ENCODE measurements at places on chromosomes 3 and 15. TPM values are rescaled to one million over a fixed set of nuclear protein-coding genes. Genes with fewer than 3 reads are reported as not detected.

The FANCD2OS gene
- not detected for total RNA-seq

GRCh38 chr3:60417576-60417975 lies 833.7 kb downstream of the FHIT start:
- no peak overlapping the region for H3K27ac ChIP-seq
- no peaks in the 10 kb centered on the region for H3K4me1 ChIP-seq
- H3K4me3 ChIP-seq = no peak overlapping the region
- DNase-seq = no peak
- no peaks in the 10 kb centered on the region for H3K27me3 ChIP-seq
- no peaks in the 10 kb centered on the region for H3K36me3 ChIP-seq

DNA sequence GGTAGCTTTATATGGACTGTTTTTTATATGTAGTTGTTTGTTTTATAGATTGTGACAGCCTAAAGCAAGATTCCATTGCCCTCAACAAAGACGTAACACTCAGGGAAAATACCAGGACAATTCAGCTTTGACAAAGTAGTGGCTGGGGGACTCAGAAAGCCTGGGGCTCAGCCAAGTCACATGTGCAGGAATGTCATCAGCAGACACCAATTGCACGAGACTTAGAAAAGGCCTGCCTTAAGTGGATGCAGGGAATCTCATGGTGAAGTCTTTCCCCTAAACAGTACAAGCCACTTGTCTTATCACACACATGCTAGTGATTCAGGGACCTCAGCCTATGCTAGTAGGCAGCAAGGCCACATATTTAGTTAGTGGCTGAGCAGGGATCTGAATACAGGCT lies 381.8 kb upstream of the THBS1 start:
- H3K27me3 ChIP-seq = no peaks in the 10 kb centered on the region
- peaks cover 64% of the 10 kb centered on the region for H3K4me1 ChIP-seq
- DNase-seq = no peak
- H3K4me3 ChIP-seq = no peak overlapping the region

- no peaks in the 10 kb centered on the region for H3K36me3 ChIP-seq
- no peak for DNase-seq
- no peaks in the 10 kb centered on the region for H3K4me1 ChIP-seq
- peaks cover 4% of the 10 kb centered on the region for H3K27me3 ChIP-seq
Measured at GRCh38 chr3:191500892-191501291, 39.9 kb downstream of the PYDC2 start.

- DNase-seq = no peak
- H3K4me1 ChIP-seq = peaks cover 32% of the 10 kb centered on the region
- H3K4me3 ChIP-seq = no peak overlapping the region
- H3K27me3 ChIP-seq = no peaks in the 10 kb centered on the region
Measured at GRCh38 chr15:74201710-74202420, 722 bp downstream of the STRA6 start.

DNA sequence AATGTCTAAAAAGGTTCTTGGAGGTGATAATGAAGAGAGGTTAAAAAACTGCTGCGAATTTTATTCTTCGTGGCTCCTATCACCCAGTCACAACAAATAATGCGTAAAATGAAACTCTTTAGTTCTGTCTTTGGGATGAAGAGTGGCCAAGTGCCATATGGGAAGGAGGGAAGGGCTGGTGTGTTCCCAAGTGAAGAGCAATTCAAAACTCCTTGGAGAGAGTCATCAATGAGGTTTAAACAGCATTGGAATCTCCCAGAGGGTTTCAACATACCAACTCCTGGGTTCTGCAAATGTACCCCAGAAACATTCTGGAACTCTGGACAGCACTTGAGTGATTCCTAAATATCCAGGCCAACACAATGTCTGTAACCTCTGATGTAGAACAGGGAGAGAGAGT lies 45.3 kb downstream of the SLCO3A1 start:
- H3K36me3 ChIP-seq = no peaks in the 10 kb centered on the region
- no peaks in the 10 kb centered on the region for H3K27me3 ChIP-seq
- H3K27ac ChIP-seq = no peak overlapping the region
- H3K4me1 ChIP-seq = no peaks in the 10 kb centered on the region

DNA sequence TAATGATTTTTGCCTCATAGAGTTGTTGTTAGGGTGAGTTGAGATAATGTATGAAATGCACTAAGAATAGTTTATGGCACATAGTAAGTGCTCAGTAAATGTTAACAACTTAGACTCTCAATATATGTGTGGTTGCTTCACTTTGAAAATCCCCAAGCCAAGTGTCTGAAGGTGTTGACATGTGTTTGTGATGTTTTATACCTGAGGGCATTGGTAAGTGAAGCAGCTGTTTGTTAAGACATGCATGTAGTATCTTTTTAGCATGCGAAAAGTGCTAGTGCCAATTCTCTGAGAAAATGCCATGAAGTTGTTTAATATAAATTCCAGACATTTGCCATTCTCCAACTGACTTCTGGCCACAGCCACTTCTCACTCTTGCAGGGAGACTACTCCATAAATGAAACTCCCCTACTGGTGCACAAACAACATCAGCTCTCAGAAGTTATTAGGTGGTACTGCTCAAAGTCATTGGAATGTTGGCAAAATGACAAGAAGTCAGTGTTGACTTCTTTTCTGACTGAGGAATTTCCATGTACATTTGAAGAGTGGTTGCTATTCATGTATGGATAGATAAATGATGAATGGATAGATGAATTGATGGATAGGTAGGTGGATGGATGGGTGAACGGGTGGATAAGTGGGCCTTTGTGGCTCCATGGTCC lies 103.6 kb upstream of the NUDT16 start:
- no peaks in the 10 kb centered on the region for H3K36me3 ChIP-seq
- peak; percentile 2 for DNase-seq
- no peak overlapping the region for H3K4me3 ChIP-seq
- no peaks in the 10 kb centered on the region for H3K27me3 ChIP-seq
- H3K27ac ChIP-seq = no peak overlapping the region

DNA sequence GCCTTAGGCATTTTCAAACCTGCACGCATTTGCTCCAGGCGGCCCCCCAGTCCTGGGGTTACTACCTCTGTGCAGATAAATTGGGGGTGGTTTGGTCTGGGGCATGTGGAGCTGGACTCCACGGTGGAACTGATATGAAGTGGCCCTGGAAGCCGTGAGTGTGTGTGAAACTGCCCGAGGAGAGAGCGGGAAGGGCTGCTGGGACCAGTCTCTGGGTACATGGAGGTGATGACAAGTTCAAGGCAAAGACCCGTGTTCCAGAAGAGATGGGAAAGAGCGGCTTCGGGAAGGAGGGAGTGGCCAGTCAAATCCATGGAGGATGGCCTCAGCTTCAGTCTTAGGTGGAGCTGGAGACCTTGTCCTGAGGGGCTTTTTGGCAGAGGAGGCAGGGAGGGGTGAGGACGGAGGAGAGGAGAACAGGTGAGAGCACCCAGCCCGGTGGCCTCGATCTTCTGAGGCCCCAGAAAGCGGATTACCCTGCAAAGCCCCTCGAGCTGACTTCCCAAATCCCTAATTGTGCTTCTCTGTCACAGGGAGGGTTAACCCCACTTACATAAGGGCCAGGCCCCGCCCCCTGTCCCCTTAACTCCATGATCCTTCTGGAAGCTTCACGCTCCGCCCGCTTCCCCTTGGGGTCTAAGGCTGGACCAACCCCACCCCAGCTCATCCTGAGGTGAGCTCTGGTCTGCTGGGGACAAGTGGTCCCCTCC lies 1.9 kb upstream of the NR2E3 start:
- H3K27me3 ChIP-seq = no peaks in the 10 kb centered on the region
- DNase-seq = no peak

- no peaks in the 10 kb centered on the region for H3K4me1 ChIP-seq
- H3K27ac ChIP-seq = no peak overlapping the region
- H3K36me3 ChIP-seq = no peaks in the 10 kb centered on the region
- no peaks in the 10 kb centered on the region for H3K27me3 ChIP-seq
- no peak overlapping the region for H3K4me3 ChIP-seq
- DNase-seq = no peak
Measured at GRCh38 chr3:17333446-17333845, 409.0 kb downstream of the TBC1D5 start.

DNA sequence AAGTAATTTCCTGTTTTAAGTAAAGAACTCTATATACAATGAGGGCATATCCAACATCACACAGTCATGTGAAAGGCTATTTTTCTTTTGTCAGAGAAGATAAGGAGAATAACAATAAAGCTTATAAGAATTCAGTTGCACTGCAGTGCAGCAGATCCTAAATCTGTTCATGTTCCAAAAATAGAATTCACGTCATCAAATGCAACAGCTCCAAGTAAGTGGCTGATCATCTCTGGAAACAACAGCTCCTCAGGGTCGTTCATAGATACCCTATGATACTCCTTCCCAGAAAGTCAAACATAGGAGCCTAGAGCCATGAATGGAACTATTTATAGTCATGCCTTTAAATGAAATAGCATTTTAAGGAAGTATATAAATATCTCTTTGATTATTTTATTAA lies 100.2 kb downstream of the FMN1 start:
- no peaks in the 10 kb centered on the region for H3K36me3 ChIP-seq
- H3K4me1 ChIP-seq = peaks cover 34% of the 10 kb centered on the region
- H3K27ac ChIP-seq = peak overlapping the region; percentile 51
- no peak overlapping the region for H3K4me3 ChIP-seq

DNA sequence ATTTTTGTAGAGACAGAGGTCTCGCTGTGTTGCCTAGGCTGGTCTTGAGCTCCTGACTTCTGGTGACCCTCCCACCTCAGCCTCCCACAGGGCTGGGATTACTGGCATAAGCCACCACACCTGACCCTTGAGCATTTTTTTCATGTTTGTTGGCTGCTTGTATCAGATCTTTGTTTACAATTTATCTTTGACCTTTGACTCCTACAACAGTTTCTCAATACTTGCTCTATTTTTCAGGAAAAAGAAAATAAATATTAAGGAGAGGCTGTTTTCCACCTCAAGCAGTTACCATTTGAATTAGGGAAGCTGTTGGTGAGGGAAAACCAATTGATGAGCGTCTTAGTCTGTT lies 44.5 kb downstream of the LIMD1 start:
- H3K4me1 ChIP-seq = peaks cover 59% of the 10 kb centered on the region
- H3K4me3 ChIP-seq = no peak overlapping the region
- DNase-seq = no peak
- H3K36me3 ChIP-seq = peaks cover 34% of the 10 kb centered on the region
- no peak overlapping the region for H3K27ac ChIP-seq

GRCh38 chr15:70062321-70062956 lies 35.3 kb downstream of the TLE3 start:
- H3K27me3 ChIP-seq = no peaks in the 10 kb centered on the region
- H3K4me3 ChIP-seq = no peak overlapping the region
- H3K36me3 ChIP-seq = peaks cover 95% of the 10 kb centered on the region
- DNase-seq = no peak
- H3K27ac ChIP-seq = no peak overlapping the region
